ENCODE measurements at places on chromosomes 6 and 20. TPM values are rescaled to one million over a fixed set of nuclear protein-coding genes. Genes with fewer than 3 reads are reported as not detected.

- DNase-seq, result no peak
Observed at GRCh38 chr6:113202852-113203714, 654.1 kb upstream of the MARCKS start.

GRCh38 chr6:24919056-24919892 lies 16.5 kb downstream of the RIPOR2 start:
- DNase-seq, result no peak

GRCh38 chr6:160315310-160315709 lies 32.9 kb upstream of the SLC22A3 start:
- DNase-seq, result no peak

GRCh38 chr20:45345104-45345936 lies 2.9 kb downstream of the SDC4 start:
- no peak for DNase-seq

The HCK gene
- not detected for total RNA-seq

The C6orf141 gene
- total RNA-seq, result 28.1 TPM

DNA sequence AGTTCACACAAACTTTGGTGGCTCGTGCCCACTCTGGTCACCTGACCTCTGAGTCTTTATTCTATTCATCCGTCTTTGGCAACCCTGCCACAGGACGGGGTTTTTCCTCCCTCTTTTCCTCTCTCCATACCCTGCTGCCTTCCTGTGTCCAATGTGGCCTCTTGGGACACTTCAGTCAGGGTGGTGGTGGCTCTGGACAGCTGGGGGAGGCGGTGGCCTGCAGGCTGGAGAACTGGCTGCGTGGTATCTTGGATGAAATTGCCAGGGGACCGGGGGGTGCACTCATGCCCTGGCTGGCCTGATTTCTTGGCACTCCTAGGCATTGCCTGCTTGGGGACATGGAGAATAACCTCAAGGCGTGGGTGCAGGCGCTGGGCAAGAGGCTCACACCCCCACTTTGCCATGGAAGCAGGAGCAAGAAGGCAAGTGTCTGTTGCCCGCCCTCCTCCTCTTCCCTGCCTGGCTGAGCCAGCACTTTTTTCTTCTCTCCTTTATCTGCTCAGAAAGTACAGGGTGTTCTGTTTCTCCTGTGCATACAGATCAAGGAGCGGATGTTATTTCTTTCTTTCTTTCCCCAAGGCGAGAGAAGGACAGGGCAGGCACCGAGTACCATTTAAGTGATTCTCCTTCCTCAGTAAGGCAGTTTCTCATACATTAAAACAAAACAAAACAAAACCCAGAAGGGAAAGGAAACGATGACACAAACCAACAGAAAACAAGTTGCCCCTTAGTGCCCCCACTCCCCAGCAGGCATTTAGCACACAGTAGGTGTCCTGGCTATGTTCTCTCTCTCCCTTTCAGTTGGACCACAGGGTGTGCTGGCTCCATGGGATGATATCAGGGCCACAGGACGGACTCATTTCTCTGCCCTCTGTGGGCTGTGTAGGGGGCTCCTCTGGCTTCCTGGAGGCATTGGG lies 155.5 kb upstream of the RNF24 start:
- no peak for DNase-seq

The KCNS1 gene
- total RNA-seq, result 0.12 TPM

The PTPRK gene
- 72.5 TPM for total RNA-seq

Measured in glomerular endothelial cell (primary cell).